ENCODE measurements at places on chromosomes 7 and 10. TPM values are rescaled to one million over a fixed set of nuclear protein-coding genes. Genes with fewer than 3 reads are reported as not detected.

Gene LAMB1
- total RNA-seq = 421 TPM

Gene SORCS3
- not detected for total RNA-seq

Gene PNLIP
- 1.5 TPM for total RNA-seq

Gene CPEB3
- 4.2 TPM for total RNA-seq

Gene DENND2A
- 24.6 TPM for total RNA-seq

Gene OR13A1
- total RNA-seq = not detected

Gene TACR2
- 0.61 TPM for total RNA-seq

Gene MALRD1
- total RNA-seq = 1.1 TPM

Gene BTBD16
- not detected for total RNA-seq

Gene SEMA3E
- total RNA-seq = 3.2 TPM

Gene ZNHIT1
- total RNA-seq = 74.8 TPM

Gene ERVW-1
- total RNA-seq = not detected

Gene AGR3
- not detected for total RNA-seq

Gene IRF5
- total RNA-seq = 17.3 TPM

Gene CCL24
- total RNA-seq = not detected

Gene GSTO2
- total RNA-seq = 0.45 TPM

Gene EVX1
- 0.13 TPM for total RNA-seq

Gene NKX2-3
- total RNA-seq = 2.8 TPM

Gene CTNNA3
- total RNA-seq = 0.10 TPM

Gene MRPS24
- total RNA-seq = 78.5 TPM

Gene PPP1R9A
- total RNA-seq = 13.8 TPM

Gene TBRG4
- 49.8 TPM for total RNA-seq

Gene CDHR1
- total RNA-seq = 0.35 TPM

Gene PAPOLB
- 0.22 TPM for total RNA-seq

Gene TDRD1
- total RNA-seq = 0.16 TPM

Gene DKK1
- total RNA-seq = 11.4 TPM

Gene STX1A
- total RNA-seq = 3.5 TPM

Gene COBL
- total RNA-seq = 9.2 TPM

Gene EGFR
- total RNA-seq = 80.9 TPM

Gene NPC1L1
- 0.29 TPM for total RNA-seq

Gene EPHA1
- 0.22 TPM for total RNA-seq

Gene MYH16
- total RNA-seq = not detected

Gene PLXNA4
- 133 TPM for total RNA-seq

Gene CYP3A7
- not detected for total RNA-seq

Gene CPA2
- 2.2 TPM for total RNA-seq

Gene CLCN1
- total RNA-seq = 0.22 TPM

Gene NKX1-2
- not detected for total RNA-seq

Gene POMZP3
- 9.8 TPM for total RNA-seq

Gene TAS2R41
- total RNA-seq = not detected

Gene CYP26C1
- total RNA-seq = 0.22 TPM

Gene HGF
- 8.2 TPM for total RNA-seq

Gene GPR37
- not detected for total RNA-seq

Gene GRK5
- total RNA-seq = 20.2 TPM

Gene ALDH18A1
- total RNA-seq = 41.1 TPM

Gene C10orf62
- total RNA-seq = not detected

Gene WNT8B
- total RNA-seq = not detected

Gene HOXA7
- total RNA-seq = 7.5 TPM

Gene TUBAL3
- total RNA-seq = not detected

Gene ANKRD30A
- total RNA-seq = 3.5 TPM

Gene STAG3
- 0.45 TPM for total RNA-seq

Gene IDI2
- total RNA-seq = not detected

Gene HYAL4
- total RNA-seq = not detected

Gene TSPAN12
- total RNA-seq = 7.2 TPM

Gene KLF14
- 2.9 TPM for total RNA-seq

Gene ACTL6B
- total RNA-seq = not detected

Gene OR6B1
- total RNA-seq = not detected

Gene PDK4
- 482 TPM for total RNA-seq
